ENCODE measurements at places on chromosomes 11 and 22.

- DNase-seq = no peak
Observed at GRCh38 chr22:49046546-49047361, 780.9 kb downstream of the BRD1 start.

DNA sequence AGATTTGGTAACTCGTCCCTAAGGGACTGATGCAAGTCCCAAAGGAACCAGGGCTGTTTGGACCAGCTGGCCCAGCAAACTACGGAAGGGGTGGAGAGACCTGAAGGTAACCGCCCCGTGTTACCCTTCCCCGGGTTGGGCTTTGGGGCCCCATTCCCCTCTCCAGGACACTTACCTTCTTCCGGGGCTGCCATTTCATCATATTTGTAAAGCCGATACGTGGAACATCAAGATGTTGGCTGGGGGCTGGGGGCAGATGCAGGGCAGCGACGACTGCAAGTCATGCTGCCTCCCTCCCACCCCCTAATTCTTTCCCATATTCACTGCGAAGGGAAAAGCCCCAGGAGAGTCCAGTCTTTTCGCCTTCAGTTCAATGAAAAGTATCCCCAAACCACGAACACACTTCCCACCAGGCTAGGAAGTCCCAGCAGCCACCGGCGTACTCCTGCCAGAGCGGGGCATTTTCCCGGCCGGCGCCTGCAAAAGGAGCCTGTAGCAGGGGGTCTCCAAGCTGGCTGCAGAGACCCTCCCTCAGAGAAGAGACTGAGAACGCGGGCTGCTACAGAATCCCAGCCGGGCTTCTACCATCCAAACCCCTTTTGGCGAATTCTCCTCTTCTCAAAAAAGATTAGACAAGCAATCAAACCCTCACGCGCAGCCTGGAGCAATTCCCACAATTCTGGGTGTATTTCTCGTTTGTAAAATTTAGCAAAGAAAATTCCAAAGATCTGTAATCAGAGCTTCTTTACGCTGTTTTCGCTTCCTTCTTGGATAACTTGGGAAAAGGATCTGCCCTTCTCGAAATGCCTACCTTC lies 236.7 kb downstream of the TTC28 start:
- DNase-seq = no peak

DNA sequence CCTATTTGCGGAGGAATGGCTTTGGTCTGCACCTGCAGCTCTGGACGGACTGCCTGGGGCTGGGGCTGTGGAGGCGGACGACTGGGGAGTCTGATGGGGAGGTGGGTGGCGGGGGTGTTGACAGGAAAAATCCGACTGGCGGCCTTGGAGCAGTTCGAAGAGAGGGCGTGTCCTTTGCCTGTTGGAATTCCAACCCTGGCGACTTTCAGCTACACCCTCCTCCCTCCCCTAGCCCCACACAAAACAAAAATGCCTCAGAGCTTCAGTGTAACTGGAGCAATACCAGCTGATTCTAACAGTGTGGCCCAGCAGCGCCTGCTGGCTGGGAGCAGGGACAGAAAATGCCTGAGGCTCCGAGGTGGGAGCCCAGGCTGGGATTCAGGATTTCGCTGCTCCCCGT lies 85.4 kb downstream of the ATXN10 start:
- DNase-seq = no peak

DNA sequence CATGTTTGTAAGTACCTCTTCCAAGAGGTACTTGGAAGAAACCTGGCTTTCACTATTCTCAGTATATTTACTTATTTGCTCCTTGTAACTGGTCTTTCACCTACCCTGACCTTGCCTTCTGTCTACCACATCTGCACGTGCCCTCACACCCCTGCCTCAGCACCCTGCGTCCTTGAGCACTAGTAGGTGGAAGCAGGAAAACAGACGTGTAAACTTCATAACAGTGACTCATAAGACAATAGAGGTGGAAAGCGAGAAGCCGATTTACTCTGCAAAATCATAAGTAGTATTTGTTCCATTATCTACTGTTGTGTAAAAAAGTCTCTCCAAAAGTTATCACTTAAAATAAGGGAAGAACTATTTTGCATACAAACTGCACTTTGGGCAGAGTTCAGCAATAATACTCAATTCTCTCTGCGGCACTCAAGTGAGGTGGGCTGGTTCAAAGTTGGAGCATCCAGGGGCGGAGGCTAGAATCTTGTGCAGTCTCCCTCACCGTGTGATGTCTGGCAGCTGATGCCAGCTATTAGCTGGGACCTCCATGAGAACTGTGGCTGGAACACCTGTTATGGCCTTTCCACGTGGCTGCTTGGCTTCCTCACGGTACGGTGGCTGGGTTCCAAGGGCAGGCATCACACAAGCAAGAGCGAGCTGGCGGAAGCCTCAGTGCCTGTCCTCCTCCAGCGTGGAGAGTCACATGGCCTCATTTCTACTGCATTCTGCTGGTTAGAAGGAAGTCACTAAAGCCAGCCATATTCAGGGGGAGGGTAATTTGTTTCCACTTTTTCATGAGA lies 30.4 kb downstream of the PACS1 start:
- DNase-seq = no peak

GRCh38 chr11:125904678-125905077 lies 370 bp downstream of the DDX25 start:
- DNase-seq = no peak

GRCh38 chr11:90426442-90426841 lies 203.6 kb upstream of the CHORDC1 start:
- no peak for DNase-seq

DNA sequence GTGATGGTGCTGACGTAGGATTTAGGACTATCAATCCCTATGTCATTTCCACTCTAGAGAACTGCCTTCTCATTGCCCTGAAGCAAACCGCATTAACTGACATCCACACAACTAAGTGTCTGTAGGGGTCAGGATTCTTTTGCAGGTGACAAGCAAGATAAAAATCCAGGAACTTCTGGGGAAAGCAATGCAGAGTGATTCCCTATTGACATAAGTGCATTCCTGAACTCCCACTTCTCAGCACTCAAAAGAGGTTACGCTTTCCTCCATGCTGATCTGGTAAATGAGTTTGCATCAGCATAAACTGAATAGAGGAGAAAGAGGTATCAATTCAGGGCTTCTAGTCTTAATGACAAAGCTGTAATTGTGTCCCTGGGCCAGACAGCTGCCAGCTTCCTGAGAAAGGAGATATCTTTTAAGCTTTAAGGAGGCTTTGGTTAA lies 224.6 kb upstream of the ISX start:
- no peak for DNase-seq

GRCh38 chr11:127825183-127825582 lies 762.2 kb downstream of the ETS1 start:
- DNase-seq = no peak

DNA sequence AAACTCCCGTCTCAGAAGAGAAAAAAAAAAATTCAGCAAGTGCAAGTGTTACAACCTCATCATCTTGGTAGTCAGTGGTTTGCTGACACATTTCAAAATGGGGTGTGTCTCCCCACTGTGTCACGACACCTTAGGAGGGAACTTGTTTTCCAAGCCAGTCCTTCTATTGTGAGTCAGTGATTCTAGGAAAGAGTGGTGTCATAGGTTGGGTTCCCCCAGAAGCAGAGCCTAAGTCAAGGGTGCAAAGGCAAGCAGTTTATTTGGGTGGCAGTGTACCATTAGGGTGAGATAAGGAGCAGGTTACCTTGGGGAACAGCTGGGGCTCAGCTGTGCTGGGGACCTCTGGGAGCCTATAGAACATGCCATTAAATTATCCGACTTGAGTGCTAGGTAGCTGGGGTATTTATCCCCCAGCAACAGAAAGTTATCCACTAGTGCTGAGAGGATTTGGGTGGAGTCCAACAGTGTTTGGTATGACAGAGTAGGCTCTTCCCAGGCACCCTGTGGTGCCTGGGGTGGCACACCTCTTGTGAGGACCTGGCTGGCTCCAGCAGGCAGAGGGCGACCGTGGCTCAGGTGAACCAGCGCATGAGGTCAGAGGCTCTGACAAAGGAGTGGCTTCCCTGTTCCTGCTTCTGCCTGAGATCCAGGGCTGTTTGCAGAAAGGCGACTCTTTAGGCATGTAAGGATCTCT lies 41.7 kb downstream of the KIAA1671 start:
- DNase-seq = no peak

GRCh38 chr11:126925321-126926093 lies 75.1 kb downstream of the KIRREL3 start:
- no peak for DNase-seq

GRCh38 chr22:38125751-38126201 lies 15.3 kb upstream of the BAIAP2L2 start:
- no peak for DNase-seq

- no peak for DNase-seq
Observed at GRCh38 chr11:65781152-65781961, 581 bp upstream of the AP5B1 start.

GRCh38 chr11:94641167-94641761 lies 74.1 kb downstream of the PIWIL4 start:
- no peak for DNase-seq

DNA sequence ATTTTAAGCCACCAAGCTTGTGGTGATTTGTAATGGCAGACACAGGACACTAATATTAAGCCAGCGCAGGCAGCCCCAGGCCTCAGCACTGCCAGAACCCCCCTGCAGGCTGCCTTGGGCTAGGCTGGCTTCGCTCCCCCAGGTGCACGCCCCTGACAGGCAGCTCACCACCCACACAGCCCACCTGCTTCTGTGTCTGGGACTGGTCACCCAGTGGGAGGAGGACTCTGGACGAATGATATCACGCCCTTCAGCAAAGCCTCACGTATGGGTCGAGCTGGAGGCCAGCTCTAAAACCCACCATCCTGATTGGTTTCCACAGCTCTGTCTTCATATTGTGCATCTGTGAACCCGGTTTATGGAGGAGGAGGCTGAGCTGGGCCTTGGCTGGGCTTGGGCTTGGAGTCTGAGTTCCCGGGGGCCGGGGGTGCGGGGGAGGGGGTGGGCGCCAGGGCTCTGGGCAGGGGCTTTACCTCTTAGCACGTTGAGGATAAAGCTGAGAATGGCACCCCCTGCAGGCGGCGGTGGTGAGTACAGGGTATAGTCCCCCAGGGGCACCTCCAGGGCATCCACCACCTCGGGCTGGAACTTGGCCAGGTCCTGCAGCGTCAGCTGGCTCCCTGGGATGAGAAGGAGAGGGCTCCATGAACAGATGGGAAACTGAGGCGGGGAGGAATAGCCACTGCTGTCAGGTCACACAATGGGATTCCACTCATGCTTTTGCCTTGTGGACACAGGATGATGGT lies 13.8 kb downstream of the GGT5 start:
- DNase-seq = no peak

- no peak for DNase-seq
Observed at GRCh38 chr22:36311386-36312085, 58.6 kb downstream of the APOL1 start.

DNA sequence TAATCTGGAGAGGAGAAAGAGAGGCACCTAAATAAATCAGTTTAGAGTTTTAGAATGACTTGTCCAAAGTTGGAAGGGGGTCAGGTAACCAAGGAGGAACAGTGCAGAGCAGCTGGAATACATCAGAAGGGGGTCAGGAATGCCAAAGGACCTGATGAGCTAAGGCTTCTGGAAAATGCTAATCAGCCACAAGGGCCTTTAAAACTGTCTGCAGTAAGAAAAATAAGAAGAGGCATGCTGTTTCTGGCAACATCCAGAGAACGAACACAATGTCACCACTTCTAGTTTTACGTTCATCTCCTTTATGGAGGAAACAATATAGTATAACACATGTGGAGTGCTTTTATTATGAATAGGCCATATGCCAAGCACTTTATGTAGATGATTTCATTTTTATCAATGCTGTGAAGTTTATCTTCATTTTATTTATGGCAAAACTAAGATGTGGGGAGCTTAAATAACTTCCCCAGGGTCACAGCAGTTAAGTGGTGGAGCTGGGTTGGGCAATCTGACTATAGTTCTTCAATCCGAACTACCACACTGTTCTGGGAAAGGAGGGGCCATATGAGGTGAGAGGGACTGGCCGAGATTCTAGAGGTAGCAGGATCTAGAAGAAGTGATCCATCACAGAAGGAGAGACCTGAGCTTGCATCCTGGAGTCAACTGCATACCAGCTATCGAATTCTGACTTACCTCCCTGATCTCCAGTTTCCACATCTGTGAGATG lies 22.6 kb downstream of the ACO2 start:
- DNase-seq = no peak

DNA sequence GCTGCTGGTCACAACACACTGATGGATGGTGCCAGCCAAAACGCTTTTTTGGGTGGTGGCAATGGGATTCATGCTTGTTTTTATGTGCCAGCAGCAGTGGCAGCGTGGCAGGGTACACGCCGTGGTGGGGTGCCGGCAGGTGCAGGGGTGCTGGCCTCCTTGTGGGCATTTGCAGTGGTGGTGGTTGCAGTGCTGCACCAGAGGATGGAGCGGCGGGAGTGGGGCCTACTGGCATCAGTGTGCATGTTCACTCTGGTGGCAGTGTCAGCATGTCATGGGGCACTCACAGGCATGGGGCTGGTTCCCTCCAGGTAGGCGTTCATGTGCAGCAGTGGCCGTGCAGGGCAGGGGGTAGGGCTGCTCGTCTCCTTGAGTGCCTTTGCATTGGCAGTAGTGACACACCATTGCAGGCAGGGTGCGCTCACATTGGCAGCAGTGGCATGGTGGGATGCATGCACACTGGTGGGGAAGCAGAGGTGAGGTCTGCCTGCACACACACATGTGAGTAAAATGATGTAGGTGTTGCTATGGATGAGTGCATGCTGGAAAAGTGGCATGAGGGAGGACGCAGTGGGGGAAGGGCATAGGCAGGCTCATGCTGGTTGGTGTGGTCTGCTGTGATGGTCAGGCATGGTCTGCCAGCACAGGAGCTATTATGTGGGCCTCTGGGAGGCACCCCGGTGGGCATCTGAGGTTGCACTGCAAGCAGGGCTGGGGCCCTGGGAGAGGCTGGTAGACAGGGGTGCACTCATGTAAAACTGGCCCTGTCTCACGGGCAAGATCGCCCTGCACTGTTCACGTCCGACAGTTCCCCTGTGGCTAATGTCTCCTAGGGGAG lies 29.9 kb downstream of the CCDC15 start:
- DNase-seq = no peak

DNA sequence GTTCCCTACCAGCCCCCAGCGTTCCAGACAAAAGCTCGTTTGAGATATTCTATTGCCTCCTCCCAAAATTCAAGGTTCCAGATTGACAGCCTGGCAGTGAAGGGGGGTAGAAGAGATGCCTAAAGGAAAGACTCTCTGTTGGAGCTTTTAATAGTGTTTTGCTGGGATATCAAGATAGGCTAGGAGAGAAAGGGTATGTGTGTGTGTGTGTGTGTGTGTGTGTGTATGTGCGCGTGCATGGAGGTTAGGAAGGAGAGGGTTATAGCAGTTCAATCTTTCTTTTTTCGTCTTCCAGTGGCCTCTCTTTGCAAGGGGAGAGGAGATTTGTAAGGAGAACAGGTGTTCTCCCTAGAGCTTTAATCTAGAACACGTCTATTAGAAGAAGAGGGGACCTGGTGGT lies 22.0 kb downstream of the EHF start:
- DNase-seq = no peak

DNA sequence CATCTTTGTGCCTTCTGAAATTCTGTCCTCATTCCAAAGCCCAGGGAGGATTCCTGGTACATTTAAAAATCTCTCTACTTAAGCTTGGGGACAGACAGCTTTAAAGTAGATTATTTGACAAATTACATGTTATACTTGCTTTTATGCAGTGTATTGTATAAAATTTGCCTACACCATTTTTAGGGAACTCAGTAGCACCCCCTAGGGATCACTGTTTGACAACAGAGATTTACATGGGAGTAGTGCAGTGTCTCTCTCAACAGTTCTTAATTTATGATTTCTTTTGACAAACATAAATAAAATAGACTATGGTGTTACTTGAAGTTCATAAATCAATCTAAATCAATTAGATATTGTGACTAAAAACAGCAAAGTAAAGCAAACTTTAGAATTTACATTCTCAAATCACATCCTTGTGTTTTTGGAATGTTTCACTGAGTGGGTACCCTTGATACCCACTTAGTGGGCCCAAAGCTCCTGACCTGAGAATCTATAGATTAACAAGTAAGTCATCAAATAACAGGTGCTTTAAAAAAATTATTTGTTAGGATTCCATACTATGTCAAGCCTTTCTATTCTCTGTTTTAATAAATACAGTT lies 428.8 kb downstream of the DYNC2H1 start:
- DNase-seq = peak; percentile 35
